ENCODE measurements at places on chromosomes 6 and 20.
A peak's percentile ranks its signal among the peaks of the same experiment; 100 is the strongest.

- no peak for DNase-seq
These were observed 17.9 kb upstream of the KIF25 start for GRCh38 chr6:167979436-167980139.

GRCh38 chr6:126040826-126041225, 54.5 kb downstream of the TRMT11 start:
- DNase-seq, result peak; percentile 74

DNA sequence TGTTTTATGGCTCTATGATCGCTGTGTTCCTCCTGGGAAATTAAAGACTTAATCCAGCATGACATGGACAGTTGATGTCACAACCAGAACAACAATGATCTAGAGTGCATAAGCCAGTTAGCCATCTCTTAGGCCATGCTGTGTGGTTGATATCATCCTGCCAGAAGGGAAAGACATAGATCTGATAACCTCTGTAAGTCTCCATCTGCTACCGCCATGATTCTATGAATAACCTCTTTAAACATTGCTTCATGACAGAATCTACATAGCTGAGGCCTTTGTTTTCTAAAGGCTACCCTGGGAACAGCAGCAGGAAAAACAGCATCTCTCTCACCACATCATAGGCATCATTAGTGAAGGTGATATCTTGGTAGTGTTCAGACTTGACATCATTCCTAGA, 117.6 kb upstream of the PHACTR1 start:
- no peak for DNase-seq

GRCh38 chr20:41379551-41379950, 12.9 kb upstream of the EMILIN3 start:
- DNase-seq, result no peak

DNA sequence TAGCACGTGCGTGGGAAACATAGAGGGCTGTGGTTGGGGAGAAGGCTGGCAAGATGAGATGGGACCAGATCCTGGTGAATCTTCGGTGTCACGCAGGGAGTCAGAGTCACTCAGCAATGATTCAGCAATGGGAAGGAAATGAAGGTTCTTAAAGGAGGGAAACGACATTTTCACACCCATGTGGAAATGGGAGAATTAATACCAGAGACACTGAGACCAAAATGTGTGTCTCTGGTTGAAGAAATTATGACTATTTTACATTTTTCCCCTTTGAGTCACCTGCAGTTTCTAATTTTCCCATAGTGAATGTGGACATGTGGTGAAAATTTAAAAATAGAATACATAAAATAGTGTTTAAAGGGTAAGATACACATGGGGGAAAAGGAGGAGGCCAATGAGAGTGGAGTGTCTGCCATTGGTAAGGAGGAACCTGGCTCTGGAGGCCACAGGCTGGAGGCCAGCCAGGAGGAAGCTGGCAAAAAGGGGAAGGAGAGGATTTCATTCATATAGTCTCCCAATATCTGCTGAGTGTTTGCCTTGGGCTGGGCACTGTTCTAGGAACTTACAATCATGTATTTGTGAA, 17.5 kb downstream of the NRN1 start:
- DNase-seq, result no peak

- DNase-seq, result no peak
These were observed 1.0 kb downstream of the PPDPF start for GRCh38 chr20:63521602-63522001.

GRCh38 chr20:43746344-43747137, 19.7 kb upstream of the GTSF1L start:
- DNase-seq, result peak; percentile 44

DNA sequence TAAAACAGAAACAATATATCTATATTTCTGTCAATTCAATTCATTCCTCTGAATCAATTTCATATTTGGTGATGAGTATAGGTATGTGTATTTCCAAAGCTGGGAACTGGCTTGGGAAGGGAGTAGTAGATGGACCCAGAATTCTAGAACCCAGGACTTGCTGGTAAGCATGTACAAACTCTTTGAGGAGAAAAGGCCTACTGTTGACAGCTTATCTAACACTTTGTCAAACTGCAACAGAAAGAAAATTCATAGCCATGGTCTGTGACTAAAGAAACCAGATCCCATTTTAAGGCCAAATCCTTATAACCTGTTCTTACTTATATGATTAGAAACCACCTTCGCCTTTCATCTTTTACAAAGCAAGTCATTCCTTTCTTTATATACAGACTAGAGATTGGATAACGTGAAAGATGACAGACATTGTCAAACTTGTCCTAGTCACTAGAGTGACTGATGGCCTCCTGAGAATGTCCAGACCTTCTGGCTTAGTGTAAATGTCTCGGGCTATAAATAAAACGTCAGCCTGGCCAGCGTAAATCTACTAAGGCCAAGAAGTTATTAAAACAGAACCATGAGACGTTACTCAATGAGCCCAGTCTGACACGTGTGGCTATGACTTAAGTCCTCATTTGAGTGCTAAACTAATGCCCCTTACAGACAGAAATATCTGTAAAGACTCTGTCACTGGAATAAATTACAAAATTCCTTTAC, 152.3 kb downstream of the ALDH8A1 start:
- no peak for DNase-seq

DNA sequence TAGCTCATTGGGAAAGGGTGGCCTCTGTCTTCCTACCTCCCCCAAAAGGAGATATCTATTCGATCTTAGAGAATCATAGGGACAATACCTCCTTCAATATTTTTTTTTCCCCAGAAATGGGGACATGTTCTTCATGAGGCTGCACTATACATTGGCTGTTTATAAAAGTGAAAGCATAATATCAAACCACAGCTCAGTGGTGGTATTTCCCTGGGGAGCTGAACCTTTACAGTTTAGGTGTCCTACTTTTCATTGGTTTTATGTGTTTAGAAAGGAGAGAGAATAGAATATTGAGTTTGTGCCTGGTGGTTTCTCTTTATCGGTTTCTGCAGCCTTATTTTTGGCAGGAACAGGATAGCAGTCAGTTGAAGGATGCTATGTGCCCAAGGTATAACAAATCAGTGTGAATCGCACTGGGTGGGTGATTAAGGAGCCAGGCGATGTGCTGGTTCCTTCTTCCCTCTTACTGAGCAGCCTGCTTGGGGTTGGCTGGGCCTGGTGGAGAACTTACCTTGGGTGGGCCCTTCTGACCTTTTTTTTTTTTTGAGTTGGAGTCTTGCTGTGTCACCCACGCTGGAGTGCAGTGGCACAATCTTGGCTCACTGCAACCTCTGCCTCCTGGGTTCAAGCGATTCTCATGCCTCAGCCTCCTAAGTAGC, 25.2 kb downstream of the UST start:
- DNase-seq, result no peak

- no peak for DNase-seq
These were observed 3.0 kb downstream of the KCNG1 start for GRCh38 chr20:51019656-51020592.

DNA sequence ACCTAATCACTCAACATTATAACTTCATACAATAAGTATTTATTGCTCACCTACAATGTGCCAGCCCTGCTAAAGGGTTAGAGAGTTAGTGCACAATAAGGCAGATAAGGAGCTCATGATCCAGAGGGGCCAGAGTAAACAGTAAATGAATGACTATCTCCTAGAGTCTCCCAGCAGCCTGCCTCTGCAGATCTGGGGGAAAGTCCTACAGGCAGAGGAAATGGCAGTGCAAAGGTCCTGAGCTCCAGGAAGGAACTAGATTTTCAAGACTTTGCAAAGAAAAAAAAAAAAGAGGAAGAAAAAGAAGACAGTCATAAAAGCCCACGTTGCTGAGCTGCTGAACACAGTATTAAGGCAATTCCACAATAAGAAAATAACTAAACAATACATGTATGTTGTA, 160.1 kb downstream of the SIM1 start:
- DNase-seq, result no peak

DNA sequence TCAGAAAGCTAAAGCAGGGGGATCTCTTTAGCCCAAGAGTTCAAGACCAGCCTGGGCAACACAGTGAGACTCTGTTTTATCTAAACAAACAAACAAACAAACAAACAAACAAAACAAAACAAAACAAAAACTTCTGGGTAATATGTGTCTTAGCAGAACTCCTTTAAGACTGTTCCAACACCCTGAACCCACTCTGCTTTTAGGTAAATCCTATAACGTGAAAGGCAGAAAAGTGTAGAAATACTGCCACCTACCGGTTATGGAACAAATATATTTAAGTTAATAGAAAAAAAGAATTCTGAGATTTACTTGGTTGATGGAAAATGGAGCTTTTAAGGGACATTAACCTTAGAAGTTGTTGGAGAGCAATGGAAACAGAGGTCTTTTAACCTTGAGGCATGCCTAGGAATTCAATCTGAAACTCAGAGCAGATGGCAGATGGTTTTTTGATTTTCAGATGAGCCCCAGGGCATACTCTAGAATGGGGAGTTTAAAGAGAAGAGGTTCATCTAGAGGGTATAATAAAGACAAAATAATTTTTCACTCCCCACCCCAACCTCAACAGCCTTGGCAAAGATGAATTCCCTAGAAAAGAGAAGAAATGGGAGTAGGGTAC, 38.5 kb downstream of the SOD2 start:
- DNase-seq, result peak; percentile 80

- DNase-seq, result no peak
These were observed 16.6 kb downstream of the CD40 start for GRCh38 chr20:46134716-46135115.

GRCh38 chr6:10598084-10598960, 77.2 kb downstream of the GCNT2 start:
- no peak for DNase-seq

- DNase-seq, result peak; percentile 64
These were observed 46.9 kb downstream of the JAG1 start for GRCh38 chr20:10626896-10627295.

DNA sequence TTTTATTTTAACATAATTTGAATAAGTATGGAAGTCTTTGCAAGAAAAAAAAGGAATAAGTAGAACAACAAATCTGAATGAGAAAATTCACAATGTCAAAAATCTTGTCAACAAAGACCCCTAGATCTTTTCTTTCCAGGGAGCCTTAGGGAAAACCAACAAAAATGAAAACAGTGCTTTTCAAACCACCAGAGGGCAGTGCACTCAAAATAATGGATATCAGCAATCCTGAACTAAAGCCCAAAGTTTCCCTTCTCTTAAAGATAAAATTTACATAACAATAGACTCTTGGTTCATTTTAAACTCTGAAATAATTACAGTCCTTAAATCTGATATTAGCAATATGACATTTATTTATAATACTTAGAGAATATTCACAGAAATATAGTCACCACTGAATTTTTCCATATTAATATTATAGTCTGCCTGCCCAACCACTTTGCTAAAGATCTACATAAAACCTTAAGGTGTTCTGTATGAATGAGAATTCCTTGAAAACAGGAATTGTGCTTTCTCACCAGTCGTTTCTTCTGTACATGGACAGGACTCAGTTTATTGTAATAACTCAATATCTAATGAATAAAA, 105.3 kb upstream of the BMP5 start:
- peak; percentile 76 for DNase-seq

DNA sequence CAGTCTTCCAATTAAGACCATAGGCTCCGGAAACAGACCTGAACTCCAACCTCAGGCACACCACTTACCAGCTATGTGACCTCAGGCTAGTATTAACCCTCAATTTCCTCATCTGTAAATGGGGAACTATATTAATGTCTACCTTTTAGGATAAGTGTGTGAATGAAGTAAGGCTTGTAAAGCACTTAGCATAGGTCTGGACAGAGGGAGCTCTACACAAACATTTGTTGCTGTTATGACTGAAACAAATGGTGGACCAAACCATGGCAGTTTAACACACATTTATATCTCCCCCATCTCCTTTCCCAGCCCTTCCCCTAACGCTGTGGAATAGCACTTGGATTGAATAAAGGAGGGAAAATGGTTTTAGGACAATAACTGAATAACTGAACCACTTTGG, 48.7 kb downstream of the TSHZ2 start:
- no peak for DNase-seq

- peak; percentile 46 for DNase-seq
These were observed 64.2 kb downstream of the SGK1 start for GRCh38 chr6:134253681-134254080.

GRCh38 chr6:84466511-84466910, 239.1 kb upstream of the CEP162 start:
- peak; percentile 62 for DNase-seq

GRCh38 chr6:108666656-108667260, 106.0 kb downstream of the FOXO3 start:
- DNase-seq, result no peak

GRCh38 chr20:3221398-3222226, 12.3 kb downstream of the ITPA start:
- no peak for DNase-seq

- DNase-seq, result peak; percentile 99
These were observed 256.5 kb upstream of the RREB1 start for GRCh38 chr6:6851059-6851948.

DNA sequence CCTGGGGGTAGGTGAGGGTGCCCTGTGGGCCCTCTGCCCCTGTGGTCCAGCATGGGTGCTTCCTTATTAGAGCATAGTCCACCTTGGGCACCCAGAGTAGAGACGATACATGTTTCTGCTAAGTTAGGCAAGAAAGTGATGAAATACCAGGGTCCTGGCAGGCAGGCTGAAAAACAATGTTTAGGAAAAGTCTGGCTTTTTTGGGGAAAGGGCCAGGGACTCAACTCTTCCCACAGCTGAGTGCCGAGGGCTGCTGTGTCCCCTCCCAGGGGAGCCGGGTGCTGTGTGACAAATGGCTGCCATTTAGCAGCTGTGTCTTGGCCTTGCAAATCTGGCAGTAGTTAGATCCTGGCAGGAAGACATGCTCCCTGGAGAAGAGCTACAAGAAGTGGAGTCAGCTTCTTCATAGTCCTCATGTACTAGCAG, 61.5 kb downstream of the RREB1 start:
- peak; percentile 62 for DNase-seq

- DNase-seq, result peak; percentile 22
These were observed 56.1 kb upstream of the PNRC1 start for GRCh38 chr6:89024456-89024855.

GRCh38 chr6:3749067-3749841, 2.3 kb downstream of the PXDC1 start:
- no peak for DNase-seq

- no peak for DNase-seq
These were observed at the start of gene HNF4A for GRCh38 chr20:44355498-44356352. HNF4A (plus strand) TSS chr20:44355699; CDS start chr20:44355805, 106 bp downstream.

DNA sequence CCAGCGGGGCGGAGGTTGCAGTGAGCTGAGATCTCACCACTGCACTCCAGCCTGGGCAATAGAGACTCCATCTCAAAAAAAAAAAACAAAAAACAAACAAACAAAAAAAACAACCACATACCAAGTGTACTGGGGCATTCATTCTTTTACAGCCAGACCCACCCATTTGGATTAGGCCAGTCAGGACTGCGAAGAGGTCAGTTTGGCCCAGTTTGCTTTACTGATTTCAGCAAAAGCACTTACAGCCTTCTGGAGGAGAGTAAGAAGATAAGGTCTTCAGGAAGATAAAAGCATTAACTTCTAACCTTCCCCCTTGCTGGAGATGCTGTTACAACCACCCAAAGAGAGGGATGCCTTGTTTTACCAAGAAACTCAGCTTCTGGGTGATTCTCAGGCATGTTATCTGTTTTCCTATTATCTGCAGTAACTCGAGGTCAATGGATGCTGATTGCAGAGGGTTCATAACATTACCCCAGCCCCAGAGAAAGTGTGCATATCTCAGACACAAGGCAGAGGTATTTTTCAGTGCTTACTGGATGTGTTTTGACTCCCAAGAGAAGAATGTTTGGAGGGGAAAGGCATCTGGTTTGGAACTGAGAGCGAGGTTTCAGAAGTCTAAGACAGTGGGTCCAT, 118.9 kb downstream of the RIN2 start:
- DNase-seq, result no peak

GRCh38 chr6:16681260-16681873, 79.9 kb downstream of the ATXN1 start:
- DNase-seq, result peak; percentile 95

- DNase-seq, result no peak
These were observed 12.7 kb upstream of the SMLR1 start for GRCh38 chr6:130814506-130814905.
